ENCODE measurements at places on chromosomes 1 and 21.

GRCh38 chr1:108734171-108734865 is 12.2 kb upstream of the STXBP3 start:
- DNase-seq: no peak

GRCh38 chr1:45843474-45843905 is 40.1 kb downstream of the MAST2 start:
- DNase-seq: no peak

- no peak for DNase-seq
Measured at GRCh38 chr21:39738566-39738965, 6.4 kb upstream of the IGSF5 start.

DNA sequence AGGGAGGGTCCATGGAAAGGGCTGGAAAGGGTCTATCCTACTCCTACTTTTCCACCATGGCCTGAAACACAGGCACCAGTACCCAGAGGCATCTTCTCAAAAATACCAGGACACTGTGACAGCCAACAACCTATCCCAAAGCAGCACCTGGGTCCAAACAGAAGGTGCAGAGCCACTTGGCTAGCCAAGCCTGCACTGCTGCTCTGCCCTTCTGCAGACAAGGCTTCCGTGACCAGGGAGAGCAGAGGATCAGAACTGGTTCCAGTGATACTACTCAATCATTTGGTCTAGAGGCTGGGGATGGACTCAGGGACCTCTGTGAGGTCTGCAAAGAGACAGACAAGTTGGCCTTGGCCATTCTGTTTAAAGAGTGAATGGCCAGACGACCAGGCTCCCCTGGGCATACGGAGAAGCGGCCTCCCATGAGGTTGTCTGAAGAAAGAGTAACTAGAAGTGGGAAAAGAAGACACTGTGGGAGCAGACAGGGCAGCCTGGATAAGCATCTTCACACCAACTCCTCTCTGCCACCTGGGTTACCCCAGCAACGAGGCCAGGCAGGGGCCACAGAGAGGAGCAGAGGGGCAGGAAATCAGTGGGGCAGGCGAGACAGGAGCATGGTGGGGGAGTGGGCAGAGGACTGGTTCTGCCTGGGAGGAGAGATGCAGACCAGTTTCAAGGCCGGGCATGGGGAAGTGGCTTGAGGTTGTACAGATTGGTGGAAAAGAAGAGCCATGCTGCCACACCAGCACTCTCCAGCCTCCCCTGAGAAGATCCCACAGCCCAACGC is 5.7 kb downstream of the KCNN3 start:
- no peak for DNase-seq

- DNase-seq: no peak
Measured at GRCh38 chr1:44221769-44222168, 8.5 kb downstream of the DMAP1 start.

All from left cardiac atrium (tissue), 4 donors.